ENCODE measurements at places on chromosomes 11 and 22.

DNA sequence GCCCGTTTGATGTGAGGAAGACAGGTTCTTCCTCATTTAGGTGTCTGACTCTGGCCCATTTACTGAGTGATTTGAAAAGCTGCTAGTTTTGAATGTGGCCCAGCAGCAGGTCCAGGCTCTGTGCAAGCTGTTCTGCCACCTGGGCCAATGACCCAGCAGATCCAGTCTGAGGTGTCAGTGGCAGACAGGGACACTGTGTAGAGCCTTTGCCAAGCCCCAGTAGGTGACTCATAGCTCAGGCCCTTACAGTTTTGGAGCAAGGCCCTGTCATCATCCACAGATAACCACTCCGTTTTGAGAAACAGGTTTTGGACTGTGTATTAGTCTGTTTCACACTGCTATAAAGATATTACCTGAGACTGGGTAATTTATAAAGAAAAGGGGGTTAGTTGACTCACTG is 23.9 kb downstream of the TSPAN32 start:
- DNase-seq: no peak

GRCh38 chr11:134508219-134508990 is 96.4 kb upstream of the B3GAT1 start:
- no peak for DNase-seq

DNA sequence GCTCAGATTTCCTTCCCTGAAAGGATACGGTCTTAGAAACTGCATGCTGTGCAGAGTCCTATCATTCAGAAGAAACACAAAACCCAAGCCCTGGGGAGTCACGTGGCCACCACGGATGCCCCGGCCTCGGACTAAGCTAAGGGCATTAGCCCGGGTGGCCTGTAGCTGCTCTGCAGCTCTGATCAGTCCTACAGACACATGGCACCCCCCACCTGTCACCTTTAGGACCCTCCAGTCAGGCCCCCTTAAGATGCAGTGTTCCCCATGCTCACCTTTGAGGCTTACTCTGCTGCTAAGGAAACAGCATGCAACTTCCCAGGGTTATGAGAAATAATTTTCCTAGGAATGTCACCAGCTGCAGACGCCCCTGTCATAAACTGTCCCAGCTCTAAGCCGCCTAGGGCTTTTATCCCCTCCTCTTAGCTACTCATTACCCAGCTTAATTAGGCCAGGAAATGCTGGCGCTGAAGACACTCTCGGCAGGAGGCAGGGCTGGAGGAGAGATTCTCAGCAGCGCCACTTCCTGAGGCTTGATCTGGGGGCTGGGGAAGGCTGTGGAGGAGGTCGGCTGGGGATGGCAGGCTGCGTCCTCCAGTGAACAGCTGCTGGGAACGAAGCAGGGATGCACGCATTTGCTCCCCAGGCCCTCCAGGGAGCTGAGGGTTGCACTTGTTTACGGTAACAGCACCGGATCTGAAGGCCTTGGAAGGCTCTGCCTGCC is 47.2 kb upstream of the ADA2 start:
- no peak for DNase-seq

DNA sequence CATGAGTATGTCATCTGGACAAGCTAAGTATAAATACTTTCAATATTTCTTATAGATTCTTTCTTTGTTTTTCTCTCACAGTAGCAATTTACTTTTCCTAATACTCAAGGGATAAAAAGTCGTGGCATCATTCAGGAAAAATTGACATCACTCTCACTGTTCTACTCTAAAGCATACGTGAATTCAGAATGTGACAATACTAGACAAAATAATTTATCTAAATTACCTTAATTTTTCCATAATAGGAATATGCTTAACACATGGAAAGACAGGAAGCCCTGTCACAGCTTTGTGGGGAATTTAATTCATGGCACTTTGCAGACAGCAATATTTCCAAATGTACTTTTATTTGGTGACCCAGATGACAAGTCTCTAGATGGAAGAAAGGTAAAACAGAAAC is 394.6 kb downstream of the DLG2 start:
- DNase-seq: no peak

DNA sequence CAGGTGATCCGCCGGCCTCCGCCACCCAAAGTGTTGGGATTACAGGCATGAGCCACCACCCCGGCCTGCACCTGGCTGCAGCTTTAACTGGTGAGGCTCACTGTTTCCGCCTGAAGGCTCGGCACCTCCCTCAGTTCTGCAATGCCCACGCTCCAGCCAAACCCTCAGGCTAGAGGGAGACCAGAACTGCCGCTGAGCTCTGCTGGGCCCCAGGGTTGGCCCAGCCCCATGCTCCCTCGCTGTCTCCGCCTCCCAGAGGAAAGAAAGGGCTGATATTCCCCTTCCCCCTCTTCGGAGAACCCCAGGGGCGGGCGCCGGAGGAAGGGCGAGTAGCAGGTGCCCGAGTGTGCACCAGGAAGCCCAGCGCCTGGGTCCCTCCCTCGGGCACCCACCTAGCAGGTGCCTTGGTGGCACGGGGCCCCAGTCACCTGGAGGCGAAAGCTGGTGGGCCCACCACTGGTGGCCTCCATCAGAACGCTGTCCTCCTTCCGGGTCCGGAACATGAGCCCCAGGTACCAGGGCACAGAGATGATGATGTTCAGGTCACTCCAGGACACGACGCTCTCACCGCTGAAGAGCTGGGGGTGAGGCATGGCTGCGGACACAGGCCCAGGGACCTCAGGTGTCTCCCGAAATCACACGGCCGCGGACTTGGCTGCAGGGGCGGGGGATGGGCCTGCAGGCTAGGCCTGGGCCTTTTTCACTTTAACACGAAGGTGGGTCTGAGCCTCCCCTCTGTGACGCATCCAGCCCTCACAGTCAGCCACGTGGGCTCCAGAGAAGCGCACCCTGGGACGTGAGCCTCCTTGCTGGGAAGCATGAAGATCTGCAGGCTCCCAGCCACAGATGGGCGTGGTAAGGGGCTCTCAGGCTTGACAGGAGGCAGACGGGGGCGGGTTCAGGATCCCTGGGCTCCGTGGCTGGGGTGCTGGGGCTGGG is 73.3 kb downstream of the TRMU start:
- no peak for DNase-seq

DNA sequence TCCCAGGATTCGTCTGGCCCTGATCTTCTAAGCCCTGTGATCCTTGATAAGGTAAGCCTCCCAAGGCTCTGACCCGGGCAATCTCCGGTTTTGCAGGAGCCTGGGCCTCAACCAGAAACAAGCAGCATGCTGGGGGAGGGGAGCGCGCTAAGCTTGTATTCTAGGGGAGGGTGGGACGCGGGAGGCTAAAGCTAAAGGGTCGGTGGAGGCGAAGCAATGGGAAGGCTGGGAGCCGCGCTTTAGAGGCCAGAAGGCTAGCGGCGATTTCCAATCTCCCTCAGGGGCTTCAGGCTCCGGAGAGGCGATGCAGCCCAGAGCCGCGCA is 753 bp downstream of the PTPN5 start:
- no peak for DNase-seq

DNA sequence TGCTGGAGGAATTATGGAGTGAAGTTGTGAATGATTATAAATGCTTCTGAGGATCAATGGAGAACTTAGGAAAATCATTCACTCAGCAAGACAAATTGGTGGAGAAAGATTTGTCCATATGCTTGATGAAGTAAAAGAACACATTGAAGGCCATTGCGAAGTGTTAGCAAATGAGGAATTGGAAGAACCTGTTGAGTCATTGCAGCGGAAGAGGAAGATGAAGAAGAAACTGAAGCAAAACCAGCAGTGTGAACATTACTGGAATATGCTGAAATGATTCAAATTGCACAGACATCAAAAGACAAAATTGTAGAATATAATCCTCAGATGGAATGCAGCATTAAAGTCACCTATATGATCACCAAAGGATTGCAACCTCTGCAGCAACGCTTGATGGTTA is 168.1 kb downstream of the ADAMTS15 start:
- no peak for DNase-seq

DNA sequence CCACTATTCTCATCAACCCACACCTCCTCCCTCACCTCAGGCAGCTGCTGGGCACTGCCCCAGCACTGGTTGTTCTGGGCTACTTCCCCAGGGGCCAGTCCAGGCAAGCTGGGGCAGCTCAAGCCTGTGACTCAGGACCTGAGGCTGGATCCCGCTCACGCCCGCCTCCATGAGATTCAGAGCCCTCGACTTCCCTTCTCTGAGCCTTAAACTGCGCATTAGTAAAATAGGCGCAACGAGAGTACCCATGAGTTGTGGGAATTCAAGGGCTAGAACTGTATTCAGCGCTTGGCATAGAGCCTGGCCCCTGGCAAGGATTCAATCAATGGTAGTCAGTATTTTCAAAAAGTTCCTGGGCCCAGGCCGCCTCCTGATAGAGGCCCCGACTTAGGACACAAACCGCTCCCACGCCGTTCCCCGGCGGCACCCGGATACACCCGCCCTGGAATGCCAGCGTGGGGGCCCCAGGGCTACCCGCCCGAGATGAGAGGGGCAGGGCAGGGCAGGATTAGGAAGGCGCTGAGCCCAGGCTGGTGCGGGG is 723 bp upstream of the CD82 start:
- no peak for DNase-seq

- DNase-seq: no peak
Measured at GRCh38 chr11:27408246-27408800, 45.3 kb upstream of the CCDC34 start.

DNA sequence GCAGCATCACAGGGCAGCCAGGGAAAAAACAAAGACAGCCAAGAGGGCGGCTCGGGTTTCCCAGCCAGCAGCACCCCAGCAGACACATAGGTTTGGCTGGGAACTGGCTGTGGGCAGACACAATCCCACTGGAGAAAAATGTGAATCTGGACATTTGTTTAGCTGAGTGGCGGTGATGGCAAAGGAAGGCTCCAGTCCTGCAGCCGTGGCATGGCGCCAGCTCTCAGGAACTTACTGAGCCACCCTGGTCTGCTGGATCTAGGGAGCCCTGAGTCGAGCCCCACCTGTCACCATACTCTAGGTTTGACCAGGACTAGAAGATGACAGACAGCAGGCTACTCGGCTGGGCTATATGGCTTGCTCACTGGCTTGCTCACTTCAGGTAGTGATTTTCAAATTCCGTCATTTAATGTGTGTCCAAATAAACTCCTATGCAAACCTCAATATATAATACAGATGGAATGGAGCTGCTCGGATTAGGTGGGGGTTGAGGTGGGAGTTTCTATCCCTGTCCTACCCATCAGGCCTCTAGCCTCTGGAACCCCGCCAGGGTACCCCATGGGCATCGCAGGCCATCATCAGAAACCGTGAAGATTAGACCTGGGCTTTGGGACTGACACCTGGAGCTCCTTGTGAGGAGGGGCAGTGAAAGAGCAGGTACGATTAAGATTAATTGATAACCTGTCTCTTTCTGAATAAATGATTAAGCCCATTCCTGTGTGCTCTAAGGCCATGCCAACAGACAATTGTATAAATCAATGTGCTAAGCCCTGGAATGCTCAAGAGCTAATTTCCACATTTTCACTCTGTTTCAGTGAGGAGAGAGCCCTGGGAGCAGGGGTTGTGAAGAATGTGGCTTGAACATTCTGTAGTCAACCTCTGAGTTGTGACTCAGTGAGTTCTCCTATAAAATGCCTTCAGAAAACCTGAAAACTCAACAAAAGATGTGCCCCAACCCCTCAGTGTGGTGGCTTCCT is 42.5 kb downstream of the GALNT18 start:
- no peak for DNase-seq

DNA sequence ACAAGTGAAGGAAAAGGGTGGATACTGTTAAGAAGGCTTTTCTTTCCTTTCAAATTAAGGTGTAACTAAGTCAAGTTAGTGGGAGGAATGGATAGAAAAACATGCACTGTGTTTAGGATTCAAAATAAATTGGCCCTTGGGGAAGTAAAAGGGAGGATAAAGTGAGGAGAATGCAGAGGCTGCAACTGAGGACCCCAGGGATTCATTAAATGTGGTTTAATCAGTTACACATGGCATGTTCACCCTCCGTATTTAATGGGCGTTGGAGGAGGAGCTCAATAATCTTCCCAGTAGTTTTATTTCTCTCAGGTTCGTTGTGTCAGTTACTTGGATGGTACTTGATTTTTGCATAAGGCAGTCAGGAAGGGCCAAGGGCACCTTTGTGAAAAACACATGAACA is 966.3 kb downstream of the JRKL start:
- no peak for DNase-seq

- DNase-seq: no peak
Measured at GRCh38 chr11:134725716-134726639, 313.9 kb upstream of the B3GAT1 start.

DNA sequence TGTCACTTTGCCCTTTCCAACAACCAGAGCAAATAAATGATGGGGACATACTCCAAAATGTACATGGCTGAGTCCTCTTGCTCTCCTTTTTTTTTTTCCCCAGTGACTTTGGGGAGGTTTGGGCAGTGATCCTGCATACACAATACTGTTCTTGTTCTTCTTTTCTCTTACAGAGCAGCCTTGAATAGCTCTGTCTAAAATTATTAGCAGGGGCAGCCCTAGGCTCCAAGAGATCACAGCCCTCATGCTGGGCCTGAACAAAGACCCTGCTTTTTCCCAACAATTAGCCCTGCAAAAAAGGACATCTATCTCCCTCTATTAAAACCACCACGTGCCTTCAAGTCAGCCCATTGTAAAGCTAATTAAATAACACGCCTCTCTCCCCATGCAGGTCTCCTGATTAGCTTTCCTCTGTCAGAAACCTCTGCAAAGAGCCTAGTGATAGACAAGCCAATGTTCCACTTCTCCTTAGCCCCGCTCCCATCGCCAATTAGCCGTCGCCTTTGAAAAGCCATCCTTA is 54.7 kb downstream of the ETS1 start:
- DNase-seq: no peak

- no peak for DNase-seq
Measured at GRCh38 chr11:35947437-35947836, 3.6 kb downstream of the LDLRAD3 start.

DNA sequence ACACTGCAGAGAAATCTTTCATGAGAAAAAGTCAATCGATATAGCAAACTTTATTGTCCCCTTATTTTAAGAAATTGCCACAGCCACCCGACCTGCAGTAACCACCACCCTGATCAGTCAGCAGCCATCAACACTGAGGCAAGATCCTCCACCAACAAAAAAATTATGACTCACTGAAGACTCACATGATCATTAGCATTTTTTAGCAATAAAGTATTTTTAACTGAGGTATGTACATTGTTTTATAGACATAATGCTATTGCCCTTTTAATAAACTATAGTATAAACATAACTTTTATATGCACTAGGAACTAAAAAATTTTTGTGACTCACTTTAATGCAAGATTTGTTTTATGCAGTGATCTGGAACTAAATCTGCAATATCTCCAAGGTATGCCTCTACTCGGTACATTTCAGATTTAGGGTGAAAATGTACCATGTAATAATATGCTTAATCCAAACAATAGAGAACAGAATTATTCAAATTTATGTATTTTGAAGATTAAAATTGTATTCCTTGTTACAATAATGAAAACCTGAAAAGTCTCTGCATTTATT is 79.2 kb upstream of the CEP126 start:
- DNase-seq: no peak

GRCh38 chr11:130175898-130176297 is 16.3 kb downstream of the ST14 start:
- DNase-seq: no peak

- DNase-seq: no peak
Measured at GRCh38 chr22:30891443-30891755, 77.2 kb downstream of the MORC2 start.

- no peak for DNase-seq
Measured at GRCh38 chr11:116865696-116866095, 28.3 kb upstream of the APOA1 start.

- no peak for DNase-seq
Measured at GRCh38 chr11:2883979-2884815, 1.4 kb downstream of the CDKN1C start.

GRCh38 chr22:27834364-27835185 is 33.0 kb upstream of the MN1 start:
- DNase-seq: no peak

GRCh38 chr11:104763930-104764709 is 134.1 kb downstream of the CASP12 start:
- DNase-seq: no peak

All from cortex of kidney (tissue), 1 donor.